ENCODE measurements at places on chromosomes 3 and 15. TPM values are rescaled to one million over a fixed set of nuclear protein-coding genes. Genes with fewer than 3 reads are reported as not detected.

The GRM2 gene
- polyA plus RNA-seq = 0.24 TPM

The GPX1 gene
- 192 TPM for polyA plus RNA-seq

The TMA7 gene
- polyA plus RNA-seq = 380 TPM

The TERB2 gene
- polyA plus RNA-seq = not detected

The BCL2A1 gene
- polyA plus RNA-seq = 2.0 TPM

The UROC1 gene
- 0.06 TPM for polyA plus RNA-seq

The TMEM212 gene
- not detected for polyA plus RNA-seq

The MYL3 gene
- polyA plus RNA-seq = 2.9 TPM

The AGTR1 gene
- 21.7 TPM for polyA plus RNA-seq

The PLOD2 gene
- polyA plus RNA-seq = 29.6 TPM

The FSD2 gene
- polyA plus RNA-seq = not detected

The NOX5 gene
- 1.1 TPM for polyA plus RNA-seq

The PYGO1 gene
- polyA plus RNA-seq = 8.6 TPM

The FGF7 gene
- 49.0 TPM for polyA plus RNA-seq

The DNAJC13 gene
- 10.3 TPM for polyA plus RNA-seq

The DZIP1L gene
- 4.9 TPM for polyA plus RNA-seq

The TMIE gene
- 0.40 TPM for polyA plus RNA-seq

The SLC22A13 gene
- not detected for polyA plus RNA-seq

The SERPINI2 gene
- polyA plus RNA-seq = not detected

The TP63 gene
- polyA plus RNA-seq = 0.19 TPM

The OXNAD1 gene
- 4.0 TPM for polyA plus RNA-seq

The SKOR1 gene
- polyA plus RNA-seq = 0.67 TPM

The CELF6 gene
- 7.1 TPM for polyA plus RNA-seq

The SCN5A gene
- polyA plus RNA-seq = 0.71 TPM

The EPB42 gene
- polyA plus RNA-seq = not detected

The POPDC2 gene
- polyA plus RNA-seq = 3.0 TPM

The GUCA1C gene
- 1.8 TPM for polyA plus RNA-seq

The MRAS gene
- 76.2 TPM for polyA plus RNA-seq

The KCNAB1 gene
- polyA plus RNA-seq = 8.0 TPM

The CPNE9 gene
- polyA plus RNA-seq = 0.07 TPM

The KLHL6 gene
- polyA plus RNA-seq = 0.21 TPM

The SLC22A14 gene
- not detected for polyA plus RNA-seq

The PDIA5 gene
- 58.3 TPM for polyA plus RNA-seq
